Ammon's horn (tissue), 1 donor: ENCODE measurements at places on chromosomes 13 and 19.
A peak's percentile ranks its signal among the peaks of the same experiment; 100 is the strongest.

- DNase-seq: peak; percentile 93
Measured at GRCh38 chr19:12052497-12053169, at the start of gene ZNF878. Gene ZNF878, minus strand, starts transcription at chr19:12052961. Its CDS starts 160 bp downstream, at chr19:12052801.

DNA sequence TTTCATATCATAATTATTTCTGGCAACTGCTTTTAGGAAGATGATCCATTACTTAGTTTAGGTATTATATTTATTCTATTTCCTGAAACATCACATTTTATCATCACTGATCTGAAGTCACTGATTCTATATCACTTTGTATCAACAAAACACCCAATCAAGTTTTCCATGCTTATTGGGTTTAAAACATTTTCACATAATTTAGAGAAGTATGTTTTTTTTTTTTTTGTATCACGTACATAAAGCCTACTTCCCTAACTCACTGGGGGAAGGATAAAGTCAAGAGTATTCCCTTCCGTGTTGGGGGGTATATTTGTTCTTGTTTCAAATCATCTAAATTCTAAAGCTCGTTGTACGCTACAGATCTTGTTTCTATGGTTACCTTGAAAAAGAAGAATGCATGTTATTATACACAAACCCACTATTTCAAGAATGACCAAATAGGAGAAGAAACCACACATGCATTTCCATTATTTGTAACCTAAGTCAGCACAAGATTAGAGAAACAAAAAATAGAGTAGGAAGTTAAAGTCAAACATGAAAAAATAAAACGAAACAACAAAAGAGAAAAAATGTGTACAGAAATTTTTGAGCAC lies 637.2 kb upstream of the MIR17HG start:
- DNase-seq: no peak

DNA sequence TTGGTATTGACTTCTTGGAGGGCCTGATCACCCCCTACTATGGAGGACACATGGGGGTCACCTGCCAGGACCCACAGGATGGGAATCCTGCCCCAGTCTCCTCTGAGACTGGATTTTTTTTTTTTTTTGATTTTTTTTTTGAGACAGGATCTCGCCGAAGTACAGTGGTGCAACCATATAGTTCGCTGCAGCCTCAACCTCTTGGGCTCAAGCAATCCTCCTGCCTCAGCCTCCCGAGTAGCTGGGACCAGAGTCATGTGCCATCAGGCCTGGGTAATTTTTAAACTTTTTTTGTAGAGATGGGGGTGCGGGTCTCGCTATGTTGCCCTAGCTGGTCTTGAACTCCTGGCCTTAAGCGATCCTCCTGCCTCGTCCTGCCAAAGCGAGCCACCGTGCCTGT lies 14.2 kb upstream of the ADGRE5 start:
- DNase-seq: no peak

DNA sequence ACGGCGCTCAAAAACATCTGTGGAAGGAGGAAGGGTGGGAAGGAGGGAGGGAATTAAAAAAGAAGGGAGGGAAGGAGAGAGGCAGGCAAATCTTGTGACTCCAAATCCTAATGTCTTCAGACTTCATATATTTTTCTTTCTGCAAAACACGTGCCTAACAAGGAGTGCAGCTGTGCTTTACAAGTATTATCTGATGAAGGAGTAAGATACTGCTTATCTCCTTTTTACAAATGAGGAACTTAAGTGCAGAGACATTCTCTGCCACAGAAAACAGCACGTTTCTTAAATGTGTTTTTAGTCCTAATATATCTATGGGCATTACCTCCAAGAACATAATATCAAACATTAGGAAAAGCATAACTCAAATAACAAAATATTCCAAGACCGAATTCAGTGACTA lies 6.5 kb downstream of the FLT3 start:
- no peak for DNase-seq

GRCh38 chr19:55391191-55391670 lies 5.5 kb downstream of the RPL28 start:
- no peak for DNase-seq

DNA sequence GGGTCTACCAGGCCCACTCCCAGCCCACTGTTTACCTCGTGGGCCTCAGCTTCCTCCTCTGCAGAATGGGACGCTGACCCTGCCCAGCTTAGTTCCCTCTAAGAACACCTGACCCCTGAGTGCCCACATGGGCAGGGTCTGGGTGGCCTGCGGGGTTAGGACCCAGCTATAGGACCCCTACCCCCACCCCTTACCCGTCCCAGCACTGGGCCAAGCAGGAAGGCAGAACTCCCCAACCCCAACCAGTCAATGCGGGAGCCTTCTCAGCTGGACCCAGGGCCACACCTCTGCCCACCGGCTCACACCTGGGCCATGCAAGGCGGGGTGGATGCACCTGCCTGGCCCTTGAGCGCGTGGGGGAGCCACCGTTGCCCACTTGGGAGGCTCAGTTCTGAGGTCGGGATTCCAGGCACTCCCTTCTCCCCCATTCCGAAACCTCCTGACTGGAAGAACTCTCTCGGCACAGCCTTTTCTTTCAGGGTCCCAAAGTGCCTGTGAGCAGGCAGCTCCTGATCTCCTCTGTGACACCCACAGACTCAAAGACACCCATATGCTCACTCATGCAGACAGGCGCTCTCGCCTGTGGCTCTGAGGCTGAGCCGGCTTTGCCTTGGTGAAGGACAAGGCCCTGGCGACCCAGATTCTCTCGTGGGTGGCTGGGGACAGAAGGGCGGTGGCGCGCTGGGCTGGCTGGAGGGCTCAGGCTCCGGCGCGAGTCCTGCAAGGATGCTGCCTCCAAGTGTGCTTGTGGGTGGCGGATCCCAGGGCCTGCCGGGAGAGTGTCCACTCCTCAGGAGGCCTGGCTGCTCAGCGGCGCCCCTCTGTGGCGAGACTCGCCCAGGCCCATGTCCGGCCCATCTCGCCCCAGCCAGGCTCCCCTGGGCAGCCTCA lies 27.9 kb upstream of the PARP4 start:
- DNase-seq: peak; percentile 2

GRCh38 chr13:74017301-74018061 lies 116.7 kb downstream of the KLF12 start:
- DNase-seq: no peak

DNA sequence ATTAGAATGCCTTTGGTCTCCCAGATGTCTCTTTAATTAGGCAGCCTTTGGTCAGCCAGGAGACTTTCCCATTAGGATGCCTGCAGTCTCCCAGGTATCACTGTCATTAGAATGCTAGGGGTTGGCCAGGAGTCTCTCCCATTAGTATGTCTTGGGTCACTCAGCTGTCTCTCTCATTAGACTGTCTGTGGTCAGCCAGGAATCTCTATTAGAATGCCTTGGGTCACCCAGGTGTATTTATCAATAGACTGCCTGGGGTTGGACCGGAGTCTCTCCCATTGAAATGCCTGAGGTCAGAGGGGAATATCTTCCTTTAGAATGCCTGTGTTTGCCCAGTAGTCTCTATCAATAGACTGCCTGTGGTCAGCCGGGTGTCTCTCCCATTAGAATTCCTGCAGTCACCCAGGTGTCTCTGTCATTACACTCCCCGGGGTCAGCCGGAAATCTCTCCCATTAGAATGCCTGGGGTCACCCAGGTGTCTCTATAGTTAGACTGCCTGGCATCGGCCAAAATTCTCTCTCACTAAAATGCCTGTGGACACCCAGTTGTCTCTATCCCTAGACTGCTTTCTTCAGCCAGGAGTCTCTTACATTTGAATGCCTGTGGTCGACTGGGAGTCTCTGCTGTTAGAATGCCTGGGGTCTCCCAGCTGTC lies 1460.3 kb downstream of the UQCRFS1 start:
- no peak for DNase-seq

DNA sequence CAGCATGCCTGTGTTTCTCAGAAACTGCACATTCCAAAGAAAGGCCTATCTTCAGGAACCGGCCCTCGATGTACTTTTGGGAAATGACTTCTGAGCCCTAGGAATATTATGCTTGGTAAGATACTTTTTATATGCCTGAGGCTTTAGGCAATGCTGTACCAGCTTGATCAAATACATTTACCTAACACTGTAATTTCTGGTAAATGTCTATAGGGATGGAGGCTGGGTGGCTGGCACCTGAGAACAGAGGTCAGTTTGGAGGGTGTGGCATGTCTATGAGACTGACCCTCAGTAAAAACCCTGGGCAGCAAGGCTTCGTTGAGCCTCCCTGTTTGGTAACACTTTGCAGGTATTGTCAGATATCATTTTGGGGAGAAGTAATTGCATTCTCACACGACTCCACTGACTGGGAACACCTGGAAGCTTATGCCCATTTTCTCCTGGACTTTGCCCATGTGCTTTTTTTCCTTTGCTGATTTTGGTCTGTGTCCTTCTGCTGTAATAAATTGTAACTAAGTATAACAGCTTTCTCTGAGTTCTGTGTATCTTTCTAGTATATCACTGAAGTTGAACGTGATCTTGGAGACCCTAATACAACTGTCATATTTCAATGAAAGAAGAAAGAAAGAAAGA lies 1339.1 kb downstream of the OLFM4 start:
- DNase-seq: no peak

DNA sequence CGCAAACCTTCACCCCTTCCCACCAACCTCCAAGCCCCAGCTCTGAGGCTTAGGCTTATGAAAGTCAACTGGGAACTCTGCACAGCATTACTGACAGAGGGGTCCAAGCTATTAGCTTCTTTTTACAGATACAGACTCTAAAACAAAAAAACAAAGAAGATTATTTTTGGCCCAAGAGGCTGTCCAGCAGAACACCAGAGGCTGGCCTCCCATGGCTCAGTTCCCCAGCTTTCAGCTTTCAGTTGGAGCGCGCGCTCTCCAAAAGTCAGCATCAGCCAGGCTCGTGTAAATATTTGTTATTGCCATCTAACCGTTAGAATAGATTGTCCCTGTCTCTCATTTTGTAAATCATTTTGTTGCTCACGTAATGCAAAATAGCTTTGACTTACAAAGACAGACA lies 58.4 kb downstream of the ZIC5 start:
- DNase-seq: no peak

DNA sequence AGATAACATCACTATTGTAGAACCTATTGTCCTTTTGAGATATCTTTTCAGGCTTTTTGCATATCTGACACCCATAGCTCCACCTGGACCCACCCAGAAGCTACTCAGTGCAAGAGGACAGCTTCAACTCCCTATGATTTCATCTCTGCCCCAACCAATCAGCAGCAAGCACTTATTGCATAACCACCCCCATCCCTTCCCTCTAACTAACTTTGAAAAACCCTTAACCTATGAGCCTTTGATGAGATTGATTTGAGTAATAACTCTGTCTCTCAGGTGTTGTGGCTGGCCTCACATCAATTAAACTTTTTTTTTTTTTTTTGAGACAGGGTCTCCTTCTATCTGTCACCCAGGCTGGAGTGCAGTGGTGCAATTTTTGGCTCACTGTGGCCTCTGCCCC lies 13.4 kb upstream of the MTRF1 start:
- DNase-seq: no peak

GRCh38 chr13:84400706-84401105 lies 518.4 kb upstream of the SLITRK1 start:
- peak; percentile 7 for DNase-seq

GRCh38 chr13:50162001-50162400 lies 146.8 kb downstream of the KCNRG start:
- DNase-seq: no peak

GRCh38 chr19:38665219-38665931 lies 17.9 kb downstream of the ACTN4 start:
- DNase-seq: no peak

GRCh38 chr13:22141716-22142115 lies 470.8 kb downstream of the FGF9 start:
- DNase-seq: no peak

GRCh38 chr19:5186293-5187050 lies 154.1 kb downstream of the PTPRS start:
- DNase-seq: peak; percentile 69

- no peak for DNase-seq
Measured at GRCh38 chr19:52211926-52212571, 22.2 kb downstream of the PPP2R1A start.

GRCh38 chr13:46679369-46680120 lies 117.4 kb downstream of the ESD start:
- peak; percentile 31 for DNase-seq

DNA sequence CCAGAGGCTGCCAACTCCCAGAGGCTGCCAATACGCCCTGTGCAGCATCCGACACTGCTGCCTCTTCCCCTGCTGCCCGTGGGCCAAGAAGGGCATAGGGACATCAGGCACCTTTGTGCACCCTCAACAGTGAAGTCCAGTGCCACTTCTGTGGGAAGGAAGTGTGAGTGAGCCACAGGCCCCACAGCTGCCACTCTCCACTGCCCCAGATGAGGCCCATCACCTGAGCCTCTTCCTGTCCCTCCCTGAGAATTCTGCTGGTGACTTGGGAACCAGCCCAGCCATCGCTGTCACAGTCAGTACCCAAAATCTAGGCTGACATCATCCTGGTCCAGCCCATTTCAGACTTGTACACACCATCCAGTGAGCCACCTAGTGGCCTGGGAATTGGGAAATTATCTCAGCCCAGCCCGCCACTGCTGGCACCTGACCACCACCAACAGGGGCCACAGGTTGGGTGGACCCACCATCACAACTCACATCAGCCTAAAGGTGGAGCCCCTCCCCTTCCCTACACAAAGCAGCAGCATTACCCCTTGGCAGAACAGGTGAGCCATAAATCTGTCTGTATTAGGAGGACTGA lies 733.9 kb upstream of the KLHL1 start:
- no peak for DNase-seq

GRCh38 chr19:50425581-50425980 lies 6.8 kb downstream of the SPIB start:
- no peak for DNase-seq

- DNase-seq: no peak
Measured at GRCh38 chr13:35964011-35964862, 166.9 kb downstream of the DCLK1 start.

GRCh38 chr19:5696196-5697021 lies 6.3 kb downstream of the RPL36 start:
- DNase-seq: no peak

DNA sequence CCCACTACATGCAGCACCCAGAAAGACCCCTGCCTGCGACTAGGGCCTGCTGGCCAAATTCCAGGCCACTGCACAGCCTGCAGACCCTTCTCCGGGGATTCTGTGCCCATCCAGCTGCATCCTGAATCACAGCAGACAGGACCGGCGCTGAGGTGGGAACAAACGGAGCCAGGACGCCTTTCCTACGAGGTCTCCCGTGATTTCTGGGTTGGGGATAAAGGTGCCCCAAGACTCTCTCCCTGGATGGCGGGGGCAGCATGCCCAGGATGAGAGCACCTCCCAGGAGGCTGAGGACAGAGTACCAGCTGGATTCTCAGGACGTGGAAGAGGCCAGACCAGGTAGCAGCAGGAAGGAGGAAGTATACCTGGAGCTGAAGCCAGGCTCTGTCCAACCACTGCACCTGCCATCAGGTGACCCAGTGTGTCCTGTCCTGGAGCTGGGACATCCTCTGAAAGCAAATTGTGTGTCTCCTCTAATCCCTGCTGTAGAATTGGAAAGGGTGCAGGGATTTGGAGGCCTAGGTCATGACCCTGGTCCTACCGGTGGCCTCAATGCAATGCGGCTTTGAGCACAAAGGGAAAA lies 3.4 kb upstream of the FUT5 start:
- no peak for DNase-seq

DNA sequence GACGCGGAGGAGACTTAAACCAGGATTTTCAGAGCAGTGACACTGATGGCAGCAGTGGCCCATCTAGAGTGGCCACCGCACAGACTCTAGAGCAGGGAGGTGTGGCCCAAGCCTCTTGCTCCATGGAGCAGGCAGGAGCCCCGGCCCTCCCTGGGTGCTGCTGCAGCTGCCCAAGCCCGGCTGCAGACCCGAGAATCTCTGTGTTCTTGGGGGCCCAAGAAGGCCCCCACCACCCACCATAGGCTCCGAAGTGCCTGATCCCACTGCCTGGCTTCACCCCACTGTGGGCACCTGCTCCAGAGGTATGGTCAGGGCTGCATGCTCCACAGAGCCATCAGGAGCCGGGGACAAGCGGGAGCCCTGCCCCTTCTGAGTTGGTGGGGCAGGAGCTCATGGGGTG lies 36.1 kb downstream of the CEP89 start:
- no peak for DNase-seq
